ENCODE measurements at places on chromosomes 1 and 21. TPM values are rescaled to one million over a fixed set of nuclear protein-coding genes. Genes with fewer than 3 reads are reported as not detected.
A peak's percentile ranks its signal among the peaks of the same experiment; 100 is the strongest.

- H3K36me3 ChIP-seq = no peaks in the 10 kb centered on the region
- DNase-seq = no peak
- no peak overlapping the region for H3K4me3 ChIP-seq
- H3K27ac ChIP-seq = no peak overlapping the region
- H3K4me1 ChIP-seq = no peaks in the 10 kb centered on the region
These were observed 15.7 kb downstream of the WARS2 start for GRCh38 chr1:119124764-119125163.

DNA sequence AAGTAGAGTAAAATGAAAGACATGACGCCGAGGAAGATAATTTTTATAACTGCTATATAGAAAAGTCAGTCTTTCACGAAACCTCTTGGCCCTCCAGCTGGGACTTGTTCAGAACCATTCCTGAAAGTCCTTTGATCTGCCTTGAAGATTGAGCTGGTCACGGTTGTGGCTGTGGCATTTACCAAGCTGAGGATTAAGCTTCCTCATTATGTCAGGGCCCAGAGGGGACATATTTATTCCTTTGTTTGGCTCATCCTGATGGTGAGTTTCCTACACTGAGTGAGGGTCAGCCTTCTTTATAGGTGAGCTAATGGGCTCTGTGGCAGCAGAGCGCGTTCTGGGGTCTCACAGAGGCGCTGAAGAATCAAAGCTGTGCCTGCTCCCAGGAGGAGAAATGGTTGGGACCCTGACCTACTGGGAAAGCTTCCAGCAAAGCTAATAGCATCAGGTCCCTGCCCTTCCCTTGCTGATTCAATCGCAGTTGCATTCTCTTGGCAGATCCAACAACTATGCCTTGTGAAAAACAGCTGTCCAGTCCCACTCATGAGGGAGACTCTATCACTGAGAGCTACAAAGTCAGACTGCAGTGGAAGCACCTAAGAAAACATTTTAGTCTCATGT lies 43.2 kb upstream of the PBX1 start:
- no peak overlapping the region for H3K4me3 ChIP-seq
- H3K4me1 ChIP-seq = no peaks in the 10 kb centered on the region
- no peak overlapping the region for H3K27ac ChIP-seq
- H3K36me3 ChIP-seq = no peaks in the 10 kb centered on the region
- H3K27me3 ChIP-seq = no peaks in the 10 kb centered on the region
- DNase-seq = no peak

GRCh38 chr1:38872401-38873026 lies 634 bp downstream of the MYCBP start:
- H3K4me3 ChIP-seq = peak overlapping the region; percentile 73
- H3K36me3 ChIP-seq = no peaks in the 10 kb centered on the region
- H3K27me3 ChIP-seq = no peaks in the 10 kb centered on the region
- peak overlapping the region; percentile 7 for H3K27ac ChIP-seq

Gene ACBD3
- total RNA-seq = 76.9 TPM

DNA sequence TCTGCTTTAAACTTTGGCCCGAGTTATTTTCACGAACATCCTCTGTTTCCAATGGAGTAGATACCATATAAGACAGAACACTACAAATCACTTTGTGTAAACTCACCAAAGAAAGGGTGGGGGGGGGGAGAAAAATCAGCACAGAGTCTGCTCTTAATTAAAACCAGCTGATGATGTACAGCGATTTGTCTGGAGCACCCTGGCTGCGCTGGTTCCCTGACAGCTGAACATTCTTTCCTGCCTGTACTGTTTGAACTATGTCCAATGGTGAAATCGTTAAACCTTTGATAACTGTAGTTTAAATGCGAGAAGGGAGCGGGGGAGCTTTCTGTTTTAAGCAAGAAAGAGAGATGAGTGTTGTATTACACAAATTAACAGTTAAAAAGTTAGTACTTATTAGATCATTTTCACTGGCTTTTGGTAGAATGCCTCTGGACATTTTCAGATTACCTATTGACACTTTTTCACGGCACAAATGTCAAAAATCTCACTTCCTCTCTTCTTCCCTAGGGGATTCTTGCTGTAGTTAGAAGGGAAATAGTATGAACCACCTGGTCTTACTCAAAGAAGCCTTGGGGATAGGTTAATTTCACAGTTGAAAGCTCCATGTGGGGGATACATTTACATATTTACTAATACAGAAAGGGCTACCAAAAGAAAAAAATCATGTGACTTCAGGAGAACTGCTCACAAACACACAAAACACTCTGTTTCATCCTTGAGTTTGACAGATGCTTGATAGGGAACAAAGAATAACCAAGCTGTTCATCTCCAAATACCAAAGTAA lies 140.2 kb upstream of the RUNX1 start:
- H3K4me3 ChIP-seq = no peak overlapping the region
- DNase-seq = no peak
- H3K36me3 ChIP-seq = no peaks in the 10 kb centered on the region
- H3K4me1 ChIP-seq = peaks cover 5% of the 10 kb centered on the region

Gene OR2T11
- not detected for total RNA-seq

- H3K4me1 ChIP-seq = no peaks in the 10 kb centered on the region
- no peak overlapping the region for H3K4me3 ChIP-seq
- no peaks in the 10 kb centered on the region for H3K27me3 ChIP-seq
- H3K36me3 ChIP-seq = peaks cover under 1% of the 10 kb centered on the region
These were observed 12.9 kb upstream of the ENSA start for GRCh38 chr1:150642296-150642695.

Gene CD1D
- under 0.01 TPM for total RNA-seq

- no peaks in the 10 kb centered on the region for H3K36me3 ChIP-seq
- H3K4me1 ChIP-seq = peaks cover 12% of the 10 kb centered on the region
- no peak for DNase-seq
- H3K27ac ChIP-seq = no peak overlapping the region
These were observed 73.7 kb downstream of the TOR3A start for GRCh38 chr1:179155615-179156014.

Gene DMRTA2
- under 0.01 TPM for total RNA-seq

Gene SUMO3
- 80.7 TPM for total RNA-seq

Gene TNFRSF1B
- total RNA-seq = 11.2 TPM

Gene HPCAL4
- not detected for total RNA-seq

- H3K36me3 ChIP-seq = no peaks in the 10 kb centered on the region
- no peak overlapping the region for H3K27ac ChIP-seq
- H3K4me1 ChIP-seq = no peaks in the 10 kb centered on the region
These were observed 13.2 kb downstream of the CNTN2 start for GRCh38 chr1:205056188-205056611.

GRCh38 chr1:159923203-159924024 lies 1.9 kb downstream of the TAGLN2 start:
- H3K27me3 ChIP-seq = no peaks in the 10 kb centered on the region
- H3K4me3 ChIP-seq = peak overlapping the region; percentile 99
- H3K4me1 ChIP-seq = peaks cover 42% of the 10 kb centered on the region
- peaks cover 18% of the 10 kb centered on the region for H3K36me3 ChIP-seq
- H3K27ac ChIP-seq = peak overlapping the region; percentile 99

Gene NR5A2
- total RNA-seq = not detected

GRCh38 chr1:2304921-2305681 lies 77.0 kb downstream of the SKI start:
- H3K4me1 ChIP-seq = peaks cover 14% of the 10 kb centered on the region
- peaks cover 54% of the 10 kb centered on the region for H3K36me3 ChIP-seq
- DNase-seq = no peak
- H3K27ac ChIP-seq = no peak overlapping the region
- no peaks in the 10 kb centered on the region for H3K27me3 ChIP-seq

Data from osteoblast (primary cell).